ENCODE measurements at places on chromosomes 5 and 9.

- DNase-seq = no peak
Measured at GRCh38 chr5:59328709-59329296, 564.7 kb downstream of the PDE4D start.

- DNase-seq = no peak
Measured at GRCh38 chr9:92048924-92049625, 66.1 kb downstream of the SPTLC1 start.

- DNase-seq = no peak
Measured at GRCh38 chr5:175257128-175257846, 186.7 kb downstream of the DRD1 start.

GRCh38 chr5:134614450-134615085, 18.1 kb downstream of the SAR1B start:
- DNase-seq = no peak

GRCh38 chr9:71916834-71917534, 5.5 kb downstream of the C9orf85 start:
- no peak for DNase-seq

DNA sequence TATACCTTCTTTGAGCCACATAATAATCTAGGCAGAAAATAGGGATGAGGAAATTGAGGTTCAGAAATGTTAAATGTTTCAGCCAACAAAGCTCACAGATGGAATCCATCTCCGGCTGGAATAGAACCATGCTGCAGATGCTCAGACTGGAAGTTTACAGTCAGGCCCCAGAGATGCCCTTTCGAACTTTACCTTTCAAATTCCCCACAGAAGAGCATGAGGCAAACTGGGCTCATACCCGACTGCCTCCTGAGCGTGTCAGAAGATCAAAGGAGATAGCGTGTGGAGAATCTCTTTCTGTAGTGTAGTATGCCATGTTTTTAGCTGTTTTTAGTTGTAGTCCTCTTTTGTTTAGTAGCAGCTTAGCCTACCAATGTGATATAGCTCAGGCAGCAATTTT, 72.0 kb upstream of the DAP start:
- DNase-seq = no peak

DNA sequence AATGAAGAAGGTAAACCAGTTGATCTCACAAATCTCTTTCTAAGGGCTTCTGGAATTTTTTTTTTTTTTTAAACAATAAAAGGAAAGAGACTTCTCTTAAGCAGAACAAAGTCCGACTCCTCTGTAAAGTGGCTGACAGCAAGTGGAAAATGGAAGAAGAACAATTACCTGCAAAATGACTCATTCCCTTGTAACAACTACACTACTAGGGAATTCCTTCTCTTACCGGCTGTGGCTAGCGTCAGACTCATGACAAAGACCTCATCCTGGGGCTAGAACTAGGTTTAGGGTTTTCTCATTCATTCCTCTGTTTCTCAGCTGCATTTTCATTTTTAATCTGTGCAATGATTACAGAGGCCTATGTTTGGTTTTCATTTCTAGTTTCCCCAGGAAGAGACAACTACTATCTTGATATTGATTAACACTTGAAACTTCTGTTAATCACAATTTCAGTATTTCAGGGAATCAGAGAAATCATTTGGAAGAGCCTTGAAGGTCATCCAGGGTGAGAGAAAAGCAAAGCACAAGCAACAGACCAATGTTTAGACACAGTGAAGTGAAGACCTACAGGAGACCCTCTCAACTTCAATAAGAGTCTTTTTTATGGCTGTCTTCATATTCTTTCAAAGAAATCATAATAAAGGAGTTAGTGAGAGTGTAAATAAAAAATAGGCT, 437.9 kb downstream of the RAB3C start:
- no peak for DNase-seq

GRCh38 chr9:107927276-107927675, 437.7 kb upstream of the KLF4 start:
- DNase-seq = no peak

DNA sequence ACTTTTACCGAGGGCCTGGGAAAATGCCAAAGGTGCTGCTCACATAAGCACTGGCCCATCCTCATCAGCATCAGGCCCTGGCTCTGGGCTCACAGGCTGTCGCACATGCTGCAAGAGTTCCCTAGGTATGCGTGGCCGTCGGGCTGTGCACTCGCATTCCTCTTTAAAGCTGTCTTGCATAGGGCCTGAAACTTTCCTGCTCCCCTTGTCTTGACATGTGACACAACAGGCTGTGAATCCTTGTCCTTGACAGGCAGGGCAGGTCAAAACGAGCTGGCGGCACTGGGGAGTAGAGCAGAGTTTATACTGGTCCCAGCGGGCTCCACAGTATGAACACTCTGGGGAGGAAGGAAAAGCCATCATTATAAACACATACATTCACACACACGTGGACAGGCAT, 30.7 kb downstream of the TSTD2 start:
- no peak for DNase-seq

DNA sequence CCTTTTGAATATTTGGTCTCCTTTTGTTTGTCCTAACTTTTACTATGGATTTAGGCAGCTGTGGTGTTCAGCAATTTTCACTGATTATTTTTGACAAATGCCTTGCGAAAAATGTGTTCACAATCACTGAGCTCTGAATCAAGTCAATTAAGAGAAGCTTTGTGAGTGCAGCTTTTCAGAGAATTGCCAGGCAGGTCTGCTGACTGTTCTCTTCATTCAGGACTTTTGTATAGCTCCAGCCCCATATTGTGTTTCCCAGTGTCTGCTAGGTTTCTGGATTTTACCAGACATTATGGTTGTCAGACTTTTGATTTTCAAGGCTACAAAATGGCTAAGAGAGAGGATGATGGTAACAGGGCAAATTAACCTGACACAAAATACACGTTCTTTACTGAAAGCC, 1055.9 kb downstream of the CDH18 start:
- no peak for DNase-seq

- no peak for DNase-seq
Measured at GRCh38 chr9:1414711-1415131, 364.6 kb downstream of the DMRT2 start.

GRCh38 chr9:92602413-92602812, 66.6 kb upstream of the ECM2 start:
- no peak for DNase-seq

- DNase-seq = no peak
Measured at GRCh38 chr5:16983022-16983639, 47.0 kb upstream of the MYO10 start.

- DNase-seq = peak; percentile 90
Measured at GRCh38 chr9:133030317-133031129, at the start of gene GTF3C5. GTF3C5 (plus strand) TSS chr9:133030997; CDS start chr9:133031012, 15 bp downstream.

- DNase-seq = no peak
Measured at GRCh38 chr5:143398053-143398355, 5.5 kb downstream of the NR3C1 start.
